ENCODE measurements at places on chromosomes 4 and X.

DNA sequence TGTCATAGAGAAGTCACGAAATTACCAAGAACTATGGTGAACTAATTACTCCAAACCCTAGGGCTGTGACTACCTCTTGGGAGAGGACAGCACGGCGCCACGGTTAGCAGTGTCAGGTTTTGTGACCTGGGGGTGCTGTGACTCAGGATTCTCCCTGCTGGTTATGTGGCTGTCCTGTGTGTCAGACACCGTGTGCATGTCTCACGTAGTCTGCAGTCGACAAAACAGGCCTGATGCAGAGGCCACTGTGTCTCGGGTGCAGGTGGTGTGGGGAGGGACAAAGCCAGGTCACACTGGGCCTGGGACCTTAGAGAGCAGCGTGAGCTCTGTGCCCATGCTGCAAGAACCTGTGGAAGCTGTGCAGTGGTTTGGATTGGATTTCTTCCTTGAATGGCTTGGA lies 34.1 kb downstream of the TNIP2 start:
- no peak for DNase-seq

GRCh38 chr4:165766976-165767375 lies 106.1 kb upstream of the TLL1 start:
- DNase-seq, result no peak

- peak; percentile 26 for DNase-seq
Observed at GRCh38 chrX:102155806-102156179, at the start of gene BEX5. TSS of gene BEX5 (minus strand) at chrX:102155977. CDS start at chrX:102154265, 1,712 bp downstream.

- no peak for DNase-seq
Observed at GRCh38 chr4:74304095-74304625, 4.1 kb upstream of the EPGN start.

GRCh38 chr4:187227907-187228704 lies 504.4 kb upstream of the FAT1 start:
- no peak for DNase-seq

- DNase-seq, result peak; percentile 38
Observed at GRCh38 chrX:136251041-136251991, at the start of gene MAP7D3. TSS of gene MAP7D3 (minus strand) at chrX:136251400. CDS start at chrX:136251358, 42 bp downstream.

DNA sequence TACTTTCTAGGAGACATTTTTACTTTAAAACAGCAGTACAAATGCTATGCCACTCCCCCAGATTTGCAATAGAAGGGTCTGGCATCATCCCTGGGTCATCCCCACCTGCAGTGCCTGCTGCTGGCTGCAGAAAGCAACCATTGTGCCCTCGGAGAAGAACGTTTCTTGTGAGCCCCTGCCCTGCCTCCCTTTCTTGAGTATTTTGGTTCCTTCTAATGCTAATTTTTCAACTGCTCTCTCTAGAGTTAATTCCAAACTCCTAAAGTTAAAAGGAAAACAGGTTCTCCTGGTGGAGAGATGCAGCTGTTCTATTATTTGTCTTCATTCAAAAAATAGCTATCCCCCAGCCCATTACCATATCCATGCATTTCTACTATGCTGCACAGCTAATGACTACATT lies 107.1 kb downstream of the IDS start:
- no peak for DNase-seq

- DNase-seq, result no peak
Observed at GRCh38 chr4:119657111-119657611, 28.6 kb upstream of the PDE5A start.

GRCh38 chr4:2624782-2625530 lies 88.5 kb downstream of the FAM193A start:
- no peak for DNase-seq

- no peak for DNase-seq
Observed at GRCh38 chr4:16083241-16084191, at the start of gene PROM1. TSS of gene PROM1 (minus strand) at chr4:16084023. CDS start at chr4:16075906, 8,117 bp downstream.

DNA sequence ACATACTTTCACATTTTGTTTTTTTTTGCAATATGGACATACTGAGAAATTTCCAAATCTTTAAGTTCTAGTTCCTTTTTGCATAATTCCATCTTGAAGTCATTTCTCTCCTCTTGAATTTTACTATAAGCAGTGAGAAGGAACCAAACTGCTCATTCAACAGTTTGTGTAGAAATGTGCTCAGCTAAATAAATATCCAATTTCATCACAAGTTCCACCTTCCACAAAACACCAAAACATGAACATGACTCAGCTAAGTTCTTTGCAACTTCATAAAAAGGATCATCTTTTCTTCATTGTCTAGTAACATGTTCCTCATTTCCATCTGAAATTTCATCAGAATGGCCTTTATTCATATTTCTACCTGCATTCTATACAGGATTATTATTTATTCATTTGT lies 77.3 kb upstream of the FGF13 start:
- no peak for DNase-seq

- no peak for DNase-seq
Observed at GRCh38 chr4:186722796-186723291, 812 bp downstream of the FAT1 start.

- no peak for DNase-seq
Observed at GRCh38 chr4:122666527-122667245, 45.8 kb upstream of the IL21 start.

DNA sequence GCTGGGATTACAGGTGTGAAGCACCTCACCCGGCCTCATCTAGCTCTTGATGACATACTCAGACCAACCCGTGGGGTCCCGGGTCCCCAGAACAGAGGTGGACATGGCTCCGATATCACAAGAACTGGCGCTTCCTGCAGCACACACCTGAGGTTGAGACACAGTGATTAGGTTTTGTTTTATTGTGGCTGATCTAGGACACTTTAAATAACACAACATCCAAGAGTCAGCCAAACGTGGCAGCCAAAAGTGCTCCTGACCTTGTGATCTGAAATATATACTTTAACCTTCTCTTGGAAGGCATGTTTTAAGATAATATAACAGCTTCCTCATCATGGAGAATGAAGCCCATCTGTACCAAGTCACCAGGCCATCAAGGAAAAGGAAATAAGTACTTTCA lies 198.9 kb downstream of the DHRSX start:
- DNase-seq, result no peak

DNA sequence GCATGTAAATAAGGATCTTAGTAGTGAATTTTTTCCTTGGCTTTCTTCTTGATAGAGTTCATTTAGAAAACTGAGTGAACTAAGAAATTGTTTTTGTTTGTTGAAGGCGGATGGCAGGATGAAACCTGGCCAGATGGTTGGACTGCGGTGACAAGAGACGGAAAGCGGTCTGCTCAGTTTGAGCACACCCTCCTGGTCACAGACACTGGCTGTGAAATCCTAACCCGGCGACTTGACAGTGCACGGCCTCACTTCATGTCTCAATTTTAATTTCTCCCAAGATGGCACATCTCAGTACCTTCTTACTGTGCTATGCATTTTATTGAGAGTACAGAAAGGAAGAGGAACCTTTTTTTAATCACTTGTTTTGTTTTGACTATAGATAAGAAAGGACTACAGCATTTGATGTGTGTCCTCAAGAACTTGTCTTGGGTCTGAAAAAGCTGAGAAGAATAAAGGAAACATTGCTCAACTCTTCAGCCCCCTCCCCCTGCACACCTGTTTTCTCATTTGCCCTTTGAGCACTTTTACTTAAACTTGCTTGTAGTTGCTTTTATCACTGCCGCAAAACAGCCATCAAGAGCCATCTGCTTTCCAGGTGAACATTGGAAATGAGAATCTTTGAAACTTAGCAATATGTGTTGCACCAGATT lies 27.4 kb downstream of the ADH5 start:
- no peak for DNase-seq

GRCh38 chr4:33025236-33025635 lies 2305.1 kb downstream of the PCDH7 start:
- DNase-seq, result no peak

DNA sequence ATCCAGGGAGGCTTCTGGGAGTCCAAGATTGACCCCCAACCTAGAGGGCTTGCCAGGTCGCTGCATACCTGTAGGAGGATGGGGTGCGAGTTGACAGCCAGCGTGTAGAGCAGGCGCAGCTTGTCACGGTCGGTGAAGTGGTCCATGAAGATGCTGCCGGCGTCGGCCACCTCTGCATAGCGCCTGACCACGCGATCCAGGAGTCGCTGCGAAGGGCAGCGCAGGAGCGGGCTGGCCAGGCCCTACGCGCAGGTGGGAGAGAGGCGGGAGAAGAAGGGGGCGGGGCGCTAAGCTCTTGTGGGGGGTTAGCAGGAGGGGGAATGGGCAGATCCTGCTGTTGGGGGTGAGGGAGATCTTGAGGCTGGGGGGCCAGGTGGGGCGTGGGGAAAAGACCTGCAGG lies 43.0 kb downstream of the DIPK2B start:
- DNase-seq, result no peak

GRCh38 chrX:133674726-133675470 lies 259.6 kb upstream of the GPC4 start:
- no peak for DNase-seq

- DNase-seq, result no peak
Observed at GRCh38 chr4:73762409-73762808, 22.0 kb downstream of the CXCL8 start.

DNA sequence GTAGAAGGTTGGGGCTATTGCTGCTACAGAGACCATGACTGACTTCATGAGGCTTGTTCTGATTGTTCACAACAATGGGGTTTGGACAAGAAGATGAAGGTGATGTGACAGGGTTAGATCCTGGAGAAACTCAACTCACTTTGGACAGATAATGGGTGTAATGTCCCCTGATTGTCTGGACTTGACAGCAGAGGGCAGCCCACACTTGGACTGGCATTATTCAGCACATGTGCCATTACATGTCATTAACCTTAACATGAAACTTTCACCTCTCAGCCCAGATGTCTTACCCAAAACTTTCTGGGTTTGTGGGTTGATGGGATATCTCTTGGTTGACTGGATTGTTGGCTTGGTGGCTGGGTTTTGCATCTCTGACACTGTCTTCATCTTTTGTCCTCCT lies 101.5 kb downstream of the MXRA5 start:
- no peak for DNase-seq

DNA sequence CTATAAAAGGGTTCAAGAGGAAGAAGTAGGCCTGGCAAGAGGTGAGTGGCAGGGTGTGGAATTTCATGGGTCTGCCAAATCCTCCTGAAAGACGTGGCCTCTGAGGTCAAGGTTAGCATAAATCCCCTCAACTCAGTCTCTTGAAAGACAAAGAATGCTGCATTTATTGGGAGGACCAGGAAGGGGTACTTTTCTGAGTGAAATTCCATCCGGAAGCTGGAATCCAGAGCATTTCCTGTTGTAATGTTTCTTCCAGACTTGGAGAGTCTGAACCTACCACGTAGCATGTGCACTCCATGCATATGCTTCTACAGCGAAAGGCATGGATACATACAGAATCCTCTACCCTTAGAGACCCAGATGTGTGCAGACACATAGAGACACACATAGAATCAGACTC lies 13.4 kb upstream of the FGD1 start:
- no peak for DNase-seq

GRCh38 chr4:174286870-174287269 lies 3.2 kb downstream of the CEP44 start:
- DNase-seq, result no peak

DNA sequence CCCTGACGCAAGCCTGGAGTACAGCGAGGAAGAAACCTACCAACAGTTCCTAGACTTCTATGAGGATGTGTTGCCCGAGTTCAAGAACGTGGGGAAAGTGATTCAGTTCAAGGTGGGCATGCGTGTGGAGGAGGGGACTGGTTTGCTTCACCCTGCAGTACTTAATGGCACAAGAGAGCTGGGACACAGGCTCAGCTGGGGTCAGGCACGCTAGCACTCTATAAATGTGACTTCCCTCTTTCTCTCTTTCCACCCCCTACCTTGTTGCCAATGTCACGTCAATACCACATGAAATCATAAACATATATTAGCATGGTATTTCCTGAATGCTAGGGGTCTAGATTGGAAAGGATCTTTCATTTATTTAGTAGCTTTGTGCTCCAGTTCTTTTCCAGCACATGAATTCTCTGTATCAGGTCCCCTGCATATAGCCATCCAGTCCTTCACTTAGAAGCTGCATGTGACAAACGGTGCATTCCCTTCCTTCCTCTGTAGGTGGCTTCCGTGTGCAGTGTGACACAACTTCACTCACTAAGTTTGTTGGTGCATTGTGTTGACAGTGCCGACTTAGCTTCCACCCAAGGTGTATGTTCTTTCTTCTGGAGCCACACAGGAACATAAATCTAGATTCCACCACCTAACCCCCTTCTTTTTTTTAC lies 25.6 kb downstream of the ZRSR2 start:
- DNase-seq, result no peak

DNA sequence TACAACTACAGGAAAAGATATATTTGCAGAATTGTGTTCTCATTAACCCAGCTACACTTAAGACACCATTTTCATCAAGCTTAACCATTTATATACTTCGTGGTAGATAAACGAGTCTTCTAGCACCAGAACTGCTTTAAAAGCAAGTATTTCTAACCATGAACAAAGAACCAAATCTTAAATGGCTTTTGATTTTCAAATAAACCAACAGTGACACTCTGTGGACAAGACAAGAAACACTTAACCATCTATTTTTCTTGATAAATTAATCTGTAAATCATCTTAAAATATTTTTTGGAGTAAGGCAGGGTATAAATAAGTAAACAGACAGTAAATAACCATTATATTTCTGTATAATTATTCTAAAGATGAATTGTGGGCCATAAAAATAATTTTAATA lies 10.2 kb downstream of the BEND2 start:
- no peak for DNase-seq

GRCh38 chrX:64842492-64842891 lies 133.8 kb downstream of the ZC4H2 start:
- no peak for DNase-seq

GRCh38 chr4:101230801-101231426 lies 116.4 kb downstream of the PPP3CA start:
- no peak for DNase-seq

DNA sequence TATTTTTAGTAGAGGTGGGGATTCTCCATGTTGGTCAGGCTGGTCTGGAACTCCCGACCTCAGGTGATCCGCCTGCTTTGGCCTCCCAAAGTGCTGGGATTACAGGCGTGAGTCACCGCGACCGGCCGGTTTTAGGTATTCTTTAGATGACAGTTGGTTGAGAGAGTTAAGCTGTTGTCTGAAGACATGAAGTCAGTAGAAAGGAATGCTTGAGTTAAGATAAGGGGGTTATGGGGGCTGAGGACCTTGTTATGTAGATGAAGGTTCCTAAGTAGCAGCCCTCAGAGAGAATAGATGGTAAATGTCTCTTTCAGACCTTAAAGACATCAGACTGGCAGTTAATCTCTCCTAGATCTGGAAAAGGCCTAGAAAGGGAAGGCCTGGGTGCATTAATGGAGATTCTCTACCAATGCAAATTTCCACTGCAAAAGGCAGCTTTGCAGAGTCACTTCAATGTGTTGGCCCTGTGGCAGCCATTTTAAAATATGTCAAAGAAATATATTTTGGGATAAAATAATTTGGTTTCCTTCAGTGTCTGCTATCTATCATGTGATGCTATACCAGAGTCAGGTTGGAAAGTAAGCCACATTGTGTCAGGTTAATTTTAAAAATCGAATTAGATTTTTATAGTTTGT lies 6.4 kb upstream of the ZNF674 start:
- no peak for DNase-seq

Data from stimulated activated CD4-positive, alpha-beta T cell treated with anti-CD3 and anti-CD28 coated beads, TNF-alpha, amount 100 ng/mL, for 1 hour (primary cell).